ENCODE measurements at places on chromosomes 5 and 9.

GRCh38 chr5:645421-645820 is 33.3 kb downstream of the CEP72 start:
- DNase-seq = no peak

GRCh38 chr5:133865113-133865512 is 103.3 kb downstream of the C5orf15 start:
- no peak for DNase-seq

- peak; percentile 25 for DNase-seq
Measured at GRCh38 chr9:93264338-93265125, 80.6 kb downstream of the WNK2 start.

DNA sequence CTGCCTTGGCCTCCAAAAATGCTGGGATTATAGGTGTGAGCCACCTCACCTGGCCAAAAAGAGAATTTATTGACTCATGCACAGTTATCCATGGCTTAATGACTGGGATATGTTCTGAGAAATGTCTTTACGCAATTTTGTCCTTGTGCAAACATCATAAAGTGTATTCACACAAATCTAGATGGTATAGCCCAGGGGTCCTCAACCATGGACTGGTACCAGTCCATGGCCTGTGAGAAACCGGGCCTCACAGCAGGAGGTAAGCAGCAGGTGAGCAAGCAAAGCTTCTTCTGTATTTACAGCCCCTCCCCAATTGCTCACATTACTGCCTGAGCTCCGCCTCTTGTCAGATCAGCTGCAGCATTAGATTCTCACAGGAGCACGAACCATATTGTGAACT is 12.4 kb upstream of the SIL1 start:
- DNase-seq = no peak

GRCh38 chr9:120916588-120916987 is 10.0 kb downstream of the TRAF1 start:
- DNase-seq = no peak

GRCh38 chr5:45385321-45386058 is 310.7 kb downstream of the HCN1 start:
- DNase-seq = no peak

- no peak for DNase-seq
Measured at GRCh38 chr5:116650964-116651363, 76.3 kb upstream of the SEMA6A start.

- DNase-seq = no peak
Measured at GRCh38 chr5:87008751-87009560, 258.7 kb upstream of the RASA1 start.

GRCh38 chr5:116152169-116152568 is 67.3 kb downstream of the COMMD10 start:
- DNase-seq = no peak

DNA sequence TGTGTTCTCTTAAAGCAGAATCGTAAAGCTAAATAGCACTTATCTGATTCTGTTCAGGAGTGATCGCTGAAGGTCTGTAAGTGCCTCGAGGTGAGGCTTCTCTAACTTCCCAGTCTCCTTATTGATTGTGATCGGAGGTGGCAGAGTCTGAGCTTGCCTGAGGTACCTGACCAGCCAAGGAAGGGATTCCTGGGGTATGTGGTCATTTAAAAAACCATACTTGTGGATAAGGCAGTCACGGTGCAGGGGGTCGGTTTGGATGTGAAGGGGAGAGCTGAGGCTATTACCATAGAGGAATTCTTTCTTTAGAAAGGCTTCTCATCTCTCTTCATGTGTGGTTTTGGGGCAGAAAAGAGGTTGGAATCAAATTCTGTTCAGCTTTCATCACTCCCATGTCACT is 193.7 kb downstream of the TLE4 start:
- no peak for DNase-seq

- DNase-seq = peak; percentile 85
Measured at GRCh38 chr5:176543428-176544182, 5.5 kb upstream of the CDHR2 start.

DNA sequence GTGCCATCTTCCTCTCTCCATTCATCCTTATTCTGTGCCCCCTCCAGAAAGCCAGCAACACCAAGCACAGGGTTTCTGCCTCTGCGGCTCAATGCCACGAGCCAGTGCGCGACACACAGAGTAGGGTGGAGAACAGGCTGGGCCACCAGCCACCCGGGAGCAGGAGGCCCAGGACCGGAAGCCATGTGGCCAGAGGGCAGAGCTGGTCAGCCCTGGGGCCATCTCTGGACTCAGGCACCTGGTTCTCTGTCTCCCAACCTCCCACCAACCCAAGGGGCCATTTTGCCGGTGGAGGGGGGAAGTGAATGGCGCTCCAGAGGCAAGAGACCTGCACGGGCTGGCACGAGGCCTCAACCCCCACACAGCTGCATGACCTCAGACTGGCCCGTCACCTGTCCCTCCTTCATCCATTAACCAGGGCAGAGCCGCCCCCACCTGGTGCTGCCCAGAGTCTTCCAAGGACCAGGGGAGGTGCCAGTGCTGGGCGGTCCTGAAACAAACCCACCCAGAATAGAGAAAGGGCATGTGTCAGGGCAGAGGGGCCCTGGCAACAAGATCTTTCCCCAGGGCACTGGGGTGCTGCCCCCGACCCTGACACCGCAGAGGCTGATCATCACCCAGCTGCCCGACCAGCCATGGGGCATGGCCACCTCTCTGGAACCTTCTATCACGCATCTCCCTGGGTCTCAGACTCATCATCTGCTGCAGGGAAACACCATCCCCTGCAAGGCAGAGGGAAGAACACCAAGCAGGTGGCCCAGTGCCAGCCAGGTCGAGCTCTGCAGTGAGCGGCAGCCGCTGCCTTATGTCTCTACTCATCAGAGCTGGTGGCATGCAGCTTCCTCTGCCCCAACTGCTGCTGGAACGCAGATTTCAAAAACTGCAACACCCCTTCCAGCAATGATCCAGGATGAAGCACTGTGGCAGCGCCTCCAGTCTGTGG is 11.9 kb downstream of the VAV2 start:
- DNase-seq = no peak

GRCh38 chr9:69004836-69005235 is 9.1 kb downstream of the PRKACG start:
- no peak for DNase-seq

DNA sequence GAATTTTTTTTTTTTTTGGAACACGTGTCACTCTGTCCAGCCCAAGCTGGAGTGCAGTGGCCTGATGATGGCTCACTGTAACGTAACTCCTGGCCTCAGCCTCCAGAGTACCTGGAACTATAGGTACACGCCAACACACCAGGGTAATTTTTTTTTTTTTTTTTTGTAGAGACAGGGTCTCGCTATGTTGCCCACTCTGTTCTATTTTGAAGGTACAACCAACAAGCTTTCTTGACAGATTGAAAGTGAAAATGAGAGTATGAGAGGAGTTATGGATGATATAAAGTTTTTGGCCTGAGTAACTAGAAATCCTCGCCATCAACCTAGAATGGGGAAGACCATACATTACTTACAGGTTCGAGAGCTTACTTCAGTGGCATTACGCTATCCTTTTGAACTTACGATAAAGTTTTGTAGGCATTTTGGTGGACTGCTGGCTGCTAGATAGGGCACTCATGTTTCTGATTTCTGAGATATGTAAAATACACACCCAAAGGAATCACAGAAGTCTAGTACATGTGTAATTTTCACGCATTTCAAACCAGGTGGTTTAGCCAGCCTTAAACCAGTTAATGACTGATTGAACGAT is 806 bp upstream of the CDC42SE2 start:
- no peak for DNase-seq

GRCh38 chr5:59543821-59544442 is 349.6 kb downstream of the PDE4D start:
- no peak for DNase-seq

DNA sequence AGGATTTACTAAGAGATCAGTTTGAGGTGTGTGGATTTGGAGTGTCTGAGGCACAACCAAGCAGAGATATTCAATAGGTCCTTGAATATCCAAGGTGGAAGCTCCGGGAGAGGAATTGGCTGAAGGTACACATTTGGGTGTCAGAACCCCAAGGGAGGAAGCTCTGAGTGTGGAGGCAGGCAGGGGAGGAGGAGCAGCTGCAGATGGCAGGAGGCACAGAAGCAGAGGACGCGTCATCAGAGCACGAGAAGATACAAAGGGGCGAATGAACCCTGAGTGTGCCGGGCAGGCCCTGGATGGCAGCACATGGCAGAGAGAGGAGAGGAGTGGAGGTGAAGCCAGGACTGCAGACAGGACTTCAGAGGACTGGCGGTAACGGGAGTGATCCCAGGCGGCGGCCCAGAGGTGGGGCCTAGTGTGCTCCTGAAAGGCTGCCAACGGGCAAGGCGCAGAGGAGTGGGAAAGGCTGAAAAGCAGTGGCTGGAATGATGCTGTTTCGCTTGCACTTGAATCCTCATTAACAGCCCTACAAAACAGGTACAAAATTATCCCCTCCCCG is 179.8 kb downstream of the FANCC start:
- no peak for DNase-seq

- peak; percentile 66 for DNase-seq
Measured at GRCh38 chr5:146340260-146341081, 1.8 kb downstream of the POU4F3 start.

- no peak for DNase-seq
Measured at GRCh38 chr5:123708074-123708806, 196.3 kb downstream of the CSNK1G3 start.

DNA sequence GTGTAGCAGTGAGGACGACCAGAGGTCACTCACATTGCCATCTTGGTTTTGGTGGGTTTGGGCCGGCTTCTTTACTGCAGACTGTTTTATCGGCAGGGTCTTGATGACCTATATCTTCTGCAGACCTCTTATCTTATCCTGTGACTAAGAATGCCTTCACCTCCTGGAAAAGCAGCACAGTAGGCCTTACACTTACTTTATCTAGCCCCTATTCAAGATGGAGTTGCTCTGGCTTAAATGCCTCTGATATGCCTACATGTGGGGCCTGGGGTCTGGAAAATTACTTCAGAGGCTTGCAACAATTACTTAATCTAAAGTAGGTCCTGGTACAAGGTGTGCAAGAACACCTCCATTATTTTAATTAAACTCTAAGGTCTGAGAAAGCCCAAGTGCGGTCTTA is 86.9 kb upstream of the IL12B start:
- DNase-seq = no peak
